Femur (tissue), 1 donor: ENCODE measurements at places on chromosomes 3 and 15.

- DNase-seq = peak; percentile 19
These were observed 22.9 kb upstream of the CGNL1 start for GRCh38 chr15:57353317-57353804.

GRCh38 chr3:126799099-126799498 lies 95.1 kb downstream of the CHCHD6 start:
- no peak for DNase-seq

DNA sequence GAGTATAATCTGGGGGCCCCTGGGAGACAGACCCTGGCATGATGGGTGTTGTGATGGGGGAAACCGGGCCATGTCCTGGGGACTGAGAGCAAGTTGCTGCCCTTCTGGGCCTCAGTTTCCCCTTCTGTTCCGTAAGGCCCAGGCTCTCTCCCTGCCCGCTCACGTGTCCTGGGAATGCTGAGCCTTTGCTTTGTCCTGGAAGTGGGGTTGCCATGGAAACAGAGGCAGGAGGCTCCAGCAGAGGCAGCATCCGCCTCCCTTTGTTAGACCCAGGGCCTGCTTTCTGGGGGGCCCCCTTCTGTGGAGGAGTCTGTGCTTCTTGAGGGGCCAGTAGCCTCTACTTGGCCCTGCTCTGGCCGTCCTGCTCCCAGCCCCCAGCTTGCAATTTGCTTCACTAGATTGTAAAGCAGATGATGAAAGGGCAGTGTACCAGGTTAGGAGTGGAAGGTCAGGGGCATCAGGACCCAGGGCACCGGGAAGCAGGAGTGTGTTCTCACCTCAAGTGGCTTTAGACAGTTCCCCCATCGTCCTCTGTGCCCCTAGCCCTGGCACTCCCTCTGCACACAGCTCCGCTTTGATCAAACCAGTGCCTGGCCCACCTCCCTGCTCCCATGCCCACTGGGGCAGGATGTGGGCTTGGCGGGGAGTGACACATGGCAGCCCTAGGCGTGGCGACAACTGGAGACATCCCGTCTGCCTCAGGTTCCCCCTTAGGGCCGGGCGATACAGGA lies 105.6 kb downstream of the FBLN2 start:
- no peak for DNase-seq

DNA sequence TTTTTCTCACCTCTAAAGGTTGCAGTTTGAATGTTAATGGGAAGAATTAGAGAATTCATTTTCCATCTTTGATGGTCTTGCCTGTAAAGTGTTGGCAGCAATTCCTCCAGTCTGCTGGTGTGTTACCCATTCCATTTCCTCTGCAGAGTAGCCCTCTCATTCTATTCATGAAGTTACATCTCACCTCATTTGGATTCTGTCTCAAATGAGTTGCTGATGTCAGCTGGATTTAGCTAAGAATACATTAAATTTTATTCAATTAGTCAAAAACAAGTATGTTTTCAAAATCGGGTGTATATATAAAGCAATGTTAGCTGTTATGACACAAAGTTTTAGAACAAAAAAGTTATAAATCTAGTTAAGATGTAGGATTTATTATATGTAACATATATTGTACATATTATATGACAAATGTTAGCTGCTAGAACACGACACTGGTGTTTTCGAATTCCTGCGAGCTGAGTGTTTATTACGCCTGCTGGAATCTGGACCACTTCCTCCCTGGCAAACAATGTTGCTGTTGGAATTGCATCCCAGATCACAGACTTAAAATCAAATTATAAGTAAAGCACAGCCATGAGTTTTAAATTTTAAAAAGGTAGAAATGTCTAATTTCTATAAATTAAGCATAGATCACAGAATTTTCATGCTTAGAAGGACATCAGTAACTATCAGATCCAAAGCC lies 516.2 kb downstream of the OCA2 start:
- DNase-seq = no peak

GRCh38 chr3:41404582-41404981 lies 205.3 kb downstream of the CTNNB1 start:
- no peak for DNase-seq

DNA sequence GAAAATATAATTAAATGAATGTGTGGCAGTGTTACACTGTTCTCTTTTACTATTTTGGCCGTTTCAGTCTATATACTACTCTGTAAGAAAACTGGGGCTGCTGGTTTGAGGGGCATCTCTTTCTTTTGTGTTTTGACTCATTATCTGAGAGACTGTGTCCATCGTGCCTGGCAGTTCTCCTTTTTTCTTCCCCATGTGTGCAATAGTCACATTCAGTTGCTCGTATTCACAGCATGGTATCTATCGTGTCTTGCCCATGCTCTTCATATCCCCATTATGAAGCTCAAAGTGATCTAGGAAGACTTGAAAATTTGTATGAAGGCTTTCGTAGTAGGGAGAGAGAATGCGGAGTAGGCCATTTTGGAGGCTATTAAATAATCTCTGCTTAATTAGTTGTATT lies 29.8 kb upstream of the FAH start:
- DNase-seq = no peak

DNA sequence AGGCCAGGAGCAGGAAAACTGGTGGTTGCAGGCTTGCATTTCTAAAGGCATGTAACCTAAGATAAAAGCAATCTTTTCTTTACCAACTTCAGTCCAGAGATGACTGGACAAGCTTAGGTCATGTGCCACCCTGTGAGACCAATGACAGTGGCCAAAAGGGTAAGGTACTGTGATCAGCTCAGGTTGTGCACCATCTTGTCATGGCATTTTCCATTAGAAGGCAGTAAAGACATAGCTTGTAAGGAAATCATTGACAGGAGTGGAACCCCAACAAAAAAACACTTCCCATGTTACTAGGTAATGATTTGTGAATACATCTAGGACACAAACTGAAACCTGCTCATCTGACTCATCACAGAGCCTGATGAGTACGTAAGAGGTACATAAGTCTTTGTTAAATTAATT lies 35.2 kb downstream of the SSR3 start:
- DNase-seq = no peak

DNA sequence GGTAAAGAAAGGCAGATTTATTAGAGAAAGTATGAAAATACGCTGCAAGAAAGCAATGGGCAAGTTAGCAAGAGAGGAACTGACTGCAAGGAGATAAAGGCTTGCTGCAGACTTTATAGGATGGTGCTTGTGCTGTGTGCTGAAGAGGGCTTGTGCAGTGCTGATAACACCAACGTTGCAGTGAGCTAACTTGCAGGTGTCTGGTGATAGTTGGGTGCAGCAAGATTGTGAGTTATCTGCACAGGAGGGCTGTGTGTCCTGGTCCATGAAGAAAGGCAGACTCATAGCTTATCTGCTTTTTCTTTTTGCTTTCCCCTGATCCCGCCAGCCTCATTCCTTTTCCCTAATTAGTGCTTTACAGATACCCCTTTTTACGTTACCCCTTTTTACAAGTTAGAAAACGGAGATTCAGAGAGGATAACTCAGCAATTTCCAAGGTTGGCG lies 58.0 kb upstream of the ZNF148 start:
- DNase-seq = no peak

GRCh38 chr15:85451099-85451700 lies 70.8 kb downstream of the AKAP13 start:
- DNase-seq = no peak

DNA sequence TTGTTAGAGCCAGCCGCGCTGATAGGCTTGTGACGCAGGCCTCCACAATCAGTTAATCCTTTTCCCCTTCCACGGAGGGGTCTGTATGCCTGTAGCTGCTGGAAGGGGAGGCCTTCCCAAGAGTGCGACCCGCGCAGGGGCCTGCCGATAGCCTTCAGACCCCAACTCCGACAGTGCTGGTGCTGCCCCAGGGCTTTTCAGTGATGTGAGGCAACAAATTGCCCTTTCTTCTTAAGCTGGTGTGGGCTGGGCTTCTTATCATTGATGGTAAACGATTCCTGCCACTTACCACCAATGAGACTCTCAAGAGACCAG lies 143.4 kb downstream of the CHSY1 start:
- no peak for DNase-seq

GRCh38 chr3:50486219-50486888 lies 17.1 kb downstream of the CACNA2D2 start:
- DNase-seq = no peak

DNA sequence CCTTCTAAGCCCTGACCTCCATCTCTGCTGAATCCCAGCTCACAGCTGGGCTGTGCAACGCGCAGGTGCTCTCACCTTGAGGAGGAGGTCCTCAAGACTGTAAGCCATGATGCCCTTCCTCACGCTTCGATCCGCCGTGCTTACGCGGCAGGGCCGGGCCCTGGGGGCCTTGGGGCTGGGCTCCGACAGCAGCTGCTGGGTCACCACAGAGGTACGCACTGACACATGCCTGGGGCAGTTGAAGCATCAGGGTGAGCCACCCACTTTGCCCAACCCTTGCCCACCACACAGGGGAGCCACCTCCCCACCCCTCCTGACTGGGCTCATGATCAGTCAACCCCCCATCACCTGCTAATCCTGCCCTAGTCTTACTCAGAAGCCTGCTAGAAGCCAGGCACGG lies 3.1 kb downstream of the CIDEC start:
- DNase-seq = no peak

DNA sequence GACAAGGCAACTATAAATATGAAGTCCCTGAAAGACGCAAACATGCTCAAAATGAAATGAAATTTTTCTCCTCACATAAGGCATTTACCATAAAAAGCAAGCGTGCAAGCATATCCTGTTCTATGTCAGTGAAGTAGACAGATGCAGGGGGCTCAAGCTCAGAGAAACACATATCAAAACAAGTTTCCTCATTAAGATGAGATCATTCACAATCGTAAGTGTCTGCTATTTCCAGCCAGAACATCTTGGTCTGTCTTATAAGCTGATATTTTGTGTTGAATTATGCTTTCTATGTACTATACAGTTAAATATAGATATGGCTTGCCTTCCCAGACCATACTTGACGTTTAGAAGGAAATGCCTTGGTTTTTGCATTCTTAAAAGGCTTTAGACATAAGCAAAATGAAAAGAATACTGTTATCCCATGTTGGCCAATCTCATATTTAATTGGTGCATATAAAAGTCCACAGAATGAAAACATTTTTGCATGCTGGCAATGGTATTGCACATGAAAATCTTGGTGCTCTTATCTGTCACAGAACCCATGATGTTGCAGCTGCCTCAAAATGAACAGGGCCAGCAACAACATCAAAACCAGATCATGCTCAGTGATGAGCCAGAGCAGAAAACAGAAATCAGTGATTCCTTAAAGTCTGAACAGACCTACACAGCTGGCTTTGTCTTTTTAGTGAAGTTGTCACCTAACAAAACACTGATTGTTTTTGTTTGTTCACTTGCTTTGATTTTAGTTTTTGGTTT lies 65.4 kb downstream of the SIDT1 start:
- DNase-seq = no peak

GRCh38 chr15:91126080-91126479 lies 26.0 kb downstream of the SV2B start:
- no peak for DNase-seq

DNA sequence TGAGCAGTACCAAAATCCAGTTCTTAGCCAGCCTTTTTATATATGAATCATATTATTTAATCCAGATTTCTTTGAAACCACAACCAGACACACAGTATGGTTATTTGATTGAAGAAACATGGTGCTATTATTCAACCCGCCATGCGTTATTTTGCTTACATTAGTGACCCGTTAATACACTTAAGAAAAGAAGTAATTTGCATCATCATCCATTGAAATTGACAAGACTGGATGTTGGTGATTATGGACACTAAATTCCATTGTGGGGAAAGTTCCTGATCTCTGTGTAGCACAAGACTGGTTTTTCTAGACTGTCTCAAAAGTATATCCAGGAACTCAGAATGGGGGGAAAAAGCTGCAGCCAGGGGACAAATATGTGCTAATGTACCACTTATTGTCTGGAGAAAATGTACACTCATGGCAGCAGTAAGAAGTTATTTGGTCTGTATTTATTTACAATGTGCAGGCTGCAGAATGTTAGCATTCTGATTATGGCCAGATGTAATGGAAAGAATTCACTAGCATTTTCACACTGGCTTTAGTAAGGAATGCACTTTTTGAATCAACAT lies 80.3 kb downstream of the FILIP1L start:
- no peak for DNase-seq

DNA sequence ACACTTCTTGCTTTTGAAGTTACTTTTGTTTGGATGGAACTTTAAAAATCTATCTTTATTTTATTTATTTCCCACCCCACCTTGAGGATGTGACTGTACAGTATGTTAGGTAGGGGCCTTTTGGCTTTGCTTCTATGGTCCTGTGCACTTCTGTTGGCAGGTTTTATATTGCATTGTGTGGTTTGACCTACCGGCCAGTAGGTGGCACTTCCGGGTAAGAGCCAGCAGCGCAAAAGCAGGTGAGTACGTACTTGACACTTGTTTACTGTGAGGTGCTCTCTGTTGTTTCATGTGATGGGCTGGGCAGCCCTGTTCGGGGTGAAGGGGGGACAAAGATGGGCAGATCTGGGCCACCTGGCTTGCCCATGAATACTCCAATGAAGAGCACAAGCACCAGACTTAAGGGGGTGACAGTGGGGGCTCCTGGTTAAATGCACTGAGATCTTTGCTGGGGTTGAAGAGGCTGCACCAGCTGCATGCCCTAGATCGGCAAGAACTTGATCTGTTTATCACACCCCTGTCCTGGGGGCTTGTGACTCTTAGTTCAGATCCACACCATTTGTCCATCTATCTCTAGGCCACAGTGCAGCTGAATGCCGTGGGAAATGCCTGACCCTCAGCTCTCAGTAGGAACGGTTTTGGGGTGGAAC lies 131.6 kb downstream of the NLGN1 start:
- no peak for DNase-seq

DNA sequence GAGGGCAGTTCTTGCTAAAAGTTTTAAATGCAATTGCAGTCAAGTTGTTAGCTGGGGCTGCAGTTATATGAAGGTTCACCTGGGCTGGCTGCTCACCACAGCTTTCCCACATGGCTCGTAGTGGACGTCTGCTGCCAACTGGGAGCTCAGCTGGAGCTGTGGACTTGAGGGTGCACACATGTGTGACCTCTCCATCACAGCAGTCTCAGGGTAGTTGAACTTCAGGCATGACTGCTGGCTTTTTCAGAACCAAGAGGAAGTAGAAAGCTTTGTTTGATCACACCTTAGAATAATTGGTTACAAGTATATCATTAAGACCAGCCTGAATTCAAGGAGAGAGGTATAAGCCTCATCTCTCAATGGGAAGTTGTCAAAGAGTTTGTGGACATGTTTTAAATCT lies 74.1 kb downstream of the CHL1 start:
- no peak for DNase-seq

DNA sequence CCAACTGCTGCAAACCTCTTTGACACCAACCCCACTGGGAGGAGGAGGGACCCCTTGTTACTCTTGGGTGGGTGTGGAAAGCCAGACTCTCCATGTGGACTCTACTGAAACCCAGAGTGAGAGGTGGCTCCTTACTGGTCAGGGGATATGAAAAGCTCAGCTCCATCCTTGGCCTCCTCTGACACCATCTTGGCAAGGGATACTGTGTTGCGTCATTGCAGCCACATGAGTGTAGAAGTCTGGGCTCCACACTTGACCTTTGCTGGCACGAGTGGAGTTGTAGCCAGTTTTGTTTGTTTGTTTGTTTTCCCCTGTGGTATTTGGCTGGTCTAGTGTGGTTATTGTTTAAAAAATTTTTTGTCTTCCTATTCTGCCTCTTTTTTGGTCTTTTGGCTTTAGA lies 289.1 kb downstream of the GAP43 start:
- DNase-seq = no peak

- no peak for DNase-seq
These were observed 67.1 kb downstream of the DLG1 start for GRCh38 chr3:197231321-197231720.
